Stimulated activated CD4-positive, alpha-beta T cell treated with anti-CD3 and anti-CD28 coated beads, Interleukin-1b, Interleukin-23, amount 100 ng/mL, for 24 hours (primary cell): ENCODE measurements at places on chromosomes 1 and 21.

GRCh38 chr1:231176421-231176820, 14.6 kb downstream of the TRIM67 start:
- no peak for DNase-seq

- no peak for DNase-seq
Observed at GRCh38 chr1:12001249-12001917, 17.9 kb upstream of the MIIP start.

GRCh38 chr1:62232871-62233278, 38.2 kb downstream of the L1TD1 start:
- DNase-seq: no peak

GRCh38 chr1:175794586-175794985, 51.2 kb upstream of the TNR start:
- DNase-seq: no peak

GRCh38 chr21:38297194-38297631, 40.4 kb downstream of the KCNJ15 start:
- no peak for DNase-seq

GRCh38 chr1:109979489-109980091, 5.0 kb upstream of the AHCYL1 start:
- DNase-seq: no peak

DNA sequence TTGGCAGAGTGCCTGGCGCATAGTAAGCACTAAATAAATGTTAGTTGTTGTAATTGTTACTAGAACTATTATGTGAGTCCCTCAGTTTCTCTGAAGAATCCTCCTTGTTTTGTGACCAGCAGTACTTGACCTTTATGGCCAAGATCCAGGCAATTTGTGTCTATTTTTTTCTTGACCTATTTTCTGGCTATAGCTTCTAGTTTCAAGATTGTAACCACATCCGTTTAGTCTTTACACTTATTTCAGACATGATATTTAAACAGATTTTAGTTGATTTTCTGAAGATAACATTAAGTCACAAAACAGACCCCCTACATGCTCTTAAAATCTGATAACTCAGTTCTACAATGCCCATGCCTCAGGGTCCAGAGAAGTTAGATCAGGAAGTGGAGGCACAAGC, 50.3 kb downstream of the CDC7 start:
- DNase-seq: no peak

DNA sequence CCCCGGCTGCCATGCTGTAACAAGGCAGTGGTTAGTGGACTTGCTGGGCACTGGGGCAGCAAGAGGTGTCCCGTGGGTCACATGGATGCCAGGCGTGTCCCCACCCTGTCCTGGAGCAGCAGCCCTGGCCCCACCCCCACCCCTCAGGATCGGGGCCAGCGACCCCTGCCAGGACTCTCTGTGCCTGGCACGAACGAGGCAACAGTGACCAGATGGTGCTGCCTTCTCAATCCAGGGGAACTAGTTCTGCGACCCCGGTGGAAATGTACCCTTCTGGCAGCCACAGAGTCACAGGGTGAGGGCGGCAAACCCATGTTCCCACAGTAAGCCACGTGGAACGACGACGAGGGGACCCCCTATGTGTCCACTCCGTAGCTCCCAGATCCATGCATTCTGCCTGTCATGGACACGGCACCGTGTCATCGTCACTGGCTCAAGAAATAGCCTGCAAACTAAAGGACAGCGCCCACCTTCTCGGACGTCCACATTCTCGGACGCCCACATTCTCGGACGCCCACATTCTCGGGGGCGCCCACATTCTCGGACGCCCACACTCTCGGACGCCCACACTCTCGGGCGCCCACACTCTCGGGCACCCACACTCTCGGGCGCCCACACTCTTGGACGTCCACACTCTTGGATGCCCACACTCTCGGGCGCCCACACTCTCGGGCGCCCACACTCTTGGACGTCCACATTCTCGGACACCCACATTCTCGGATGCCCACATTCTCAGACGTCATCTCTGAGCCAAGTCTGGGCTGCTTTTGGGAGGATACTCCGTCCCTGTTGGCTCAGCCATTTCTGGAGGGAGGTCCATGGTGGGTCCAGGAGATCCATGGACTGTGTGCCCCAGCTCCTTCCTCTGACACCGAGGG, 19.6 kb upstream of the ACTRT2 start:
- no peak for DNase-seq

DNA sequence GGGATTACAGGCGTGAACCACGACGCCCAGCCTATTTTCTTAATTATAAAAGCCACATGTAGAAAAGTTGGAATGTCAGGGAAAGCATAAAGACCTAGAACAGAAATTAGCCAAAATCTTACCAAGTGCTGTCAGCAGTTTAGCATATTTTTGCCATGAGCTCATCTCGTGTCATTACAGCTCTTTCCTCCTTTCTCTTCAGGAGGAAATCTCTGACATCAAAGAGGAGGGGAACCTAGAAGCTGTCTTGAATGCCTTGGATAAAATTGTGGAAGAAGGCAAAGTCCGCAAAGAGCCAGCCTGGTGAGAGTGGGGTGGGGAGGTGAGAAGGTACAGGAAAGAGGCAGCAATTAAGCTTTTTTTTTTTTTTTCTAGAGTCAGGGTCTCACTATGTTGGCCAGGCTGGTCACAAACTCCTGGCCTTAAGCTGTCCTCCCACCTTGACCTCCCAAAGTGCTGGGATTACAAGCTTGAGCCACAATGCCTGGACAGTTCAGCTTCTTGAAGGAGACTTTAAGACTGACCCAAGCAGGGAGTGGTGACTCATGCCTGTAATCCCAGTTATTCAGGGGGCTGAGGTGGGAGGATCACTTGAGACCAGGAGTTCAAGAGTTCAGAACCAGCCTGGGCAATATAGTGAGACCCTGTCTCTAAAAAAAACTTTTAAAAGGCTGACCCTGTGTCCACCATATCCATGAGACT, 8.4 kb upstream of the BGLAP start:
- DNase-seq: no peak

DNA sequence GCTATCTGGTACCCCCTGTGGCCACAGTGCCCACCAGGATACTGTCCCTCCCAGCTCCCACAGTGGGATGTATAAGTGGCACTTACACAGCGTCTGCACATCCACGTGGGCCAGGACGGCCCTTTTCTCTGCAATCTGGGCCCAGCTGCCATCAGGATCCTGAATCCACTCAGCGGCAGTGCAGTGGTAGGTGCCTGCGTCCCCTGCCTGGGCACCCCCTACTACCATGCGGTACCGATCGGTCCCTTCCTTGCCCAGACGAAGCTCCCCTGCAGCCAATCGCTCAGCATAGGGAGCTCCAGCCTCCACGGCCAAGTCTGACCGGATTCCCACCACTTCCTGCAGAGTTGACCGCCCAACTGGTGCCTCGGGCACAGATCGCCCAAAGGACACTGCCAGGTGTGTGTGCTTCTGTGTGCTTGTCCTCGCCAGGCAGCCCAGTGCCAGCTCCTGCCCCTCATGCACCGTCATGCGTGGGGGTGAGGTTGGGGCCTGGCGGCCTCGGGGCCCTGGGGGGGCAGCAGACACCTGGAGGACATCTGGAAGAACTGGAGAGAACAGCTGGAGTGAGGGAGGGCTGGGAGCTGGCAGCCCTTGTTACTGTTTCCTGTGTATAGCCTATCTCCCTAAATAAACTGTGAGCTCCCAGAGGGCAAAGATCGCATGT, 4.7 kb downstream of the IGSF8 start:
- DNase-seq: no peak

- DNase-seq: no peak
Observed at GRCh38 chr1:6162773-6163172, 17.3 kb downstream of the CHD5 start.

- DNase-seq: no peak
Observed at GRCh38 chr1:10920063-10920626, 92.3 kb upstream of the TARDBP start.

DNA sequence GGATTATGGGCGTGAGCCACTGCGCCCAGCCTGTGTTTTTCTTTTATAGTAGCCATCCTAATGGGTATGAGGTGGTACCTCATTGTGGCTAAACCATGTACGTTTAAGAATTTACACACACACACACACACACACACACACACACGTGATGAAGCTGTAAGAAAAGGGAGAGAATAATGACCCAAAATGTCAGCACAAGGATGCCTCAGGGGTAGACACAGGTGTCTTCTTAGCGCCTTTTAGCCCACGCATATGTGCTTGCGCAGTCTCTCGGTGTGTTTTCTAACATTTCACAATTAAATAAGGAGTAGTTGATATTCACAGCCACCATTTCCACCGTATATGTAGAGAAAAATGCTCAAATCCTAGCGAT, 782 bp upstream of the PFKL start:
- DNase-seq: no peak

GRCh38 chr1:68293122-68293521, 60.8 kb upstream of the WLS start:
- DNase-seq: no peak

DNA sequence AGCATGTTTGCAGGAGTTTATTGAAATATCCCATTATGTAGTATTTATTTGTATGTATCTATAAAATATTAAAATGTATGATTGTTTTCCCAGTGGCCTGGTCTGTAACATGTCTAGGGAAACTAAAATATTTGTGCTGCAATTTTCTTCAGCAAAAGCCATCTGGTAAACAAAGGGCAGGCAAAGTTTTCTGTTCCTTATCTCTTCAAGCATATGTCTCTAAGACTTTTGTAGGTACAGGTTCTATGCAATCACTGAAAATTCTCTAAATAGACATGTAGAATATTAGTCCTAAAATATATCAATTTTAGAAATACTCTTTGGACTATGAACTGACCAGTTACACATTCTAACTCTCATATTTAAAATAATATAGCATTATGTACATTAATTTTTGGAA, 585.8 kb upstream of the RGS18 start:
- DNase-seq: no peak

GRCh38 chr1:108813326-108813725, 43.6 kb downstream of the AKNAD1 start:
- DNase-seq: no peak

DNA sequence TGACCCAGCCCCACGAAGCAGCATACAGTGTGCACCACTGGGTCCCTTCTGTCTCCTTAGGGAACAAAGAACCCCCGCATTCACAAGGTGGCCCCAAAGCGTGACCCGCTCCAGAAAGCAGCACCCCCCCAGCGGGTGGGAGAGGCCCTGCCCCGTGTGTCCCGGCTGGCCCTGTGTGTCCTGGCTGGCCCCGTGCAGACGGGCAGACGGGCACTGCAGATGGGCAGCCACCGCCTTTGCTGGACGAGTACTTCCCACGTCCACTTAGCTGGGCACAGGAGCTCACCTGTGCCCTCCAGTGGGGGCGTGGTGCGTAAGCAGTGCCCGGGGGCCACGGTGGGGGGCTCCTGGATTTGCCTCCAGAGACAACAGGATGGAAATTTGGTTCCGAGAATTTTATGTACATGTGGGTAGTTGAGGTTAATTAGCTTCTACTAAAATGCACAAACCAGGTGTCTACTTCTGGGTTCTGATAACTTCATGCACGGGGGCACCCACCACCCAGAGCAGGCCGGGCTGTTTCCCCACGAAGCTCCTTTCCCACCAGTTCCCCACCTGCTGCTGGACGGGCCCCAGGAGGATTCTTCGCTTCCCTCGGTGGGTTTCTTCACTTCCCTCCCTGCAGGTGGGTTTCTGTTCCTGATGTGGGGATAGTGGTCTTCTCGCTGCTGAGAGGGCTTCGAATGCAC, 33.2 kb upstream of the SLC19A1 start:
- no peak for DNase-seq

DNA sequence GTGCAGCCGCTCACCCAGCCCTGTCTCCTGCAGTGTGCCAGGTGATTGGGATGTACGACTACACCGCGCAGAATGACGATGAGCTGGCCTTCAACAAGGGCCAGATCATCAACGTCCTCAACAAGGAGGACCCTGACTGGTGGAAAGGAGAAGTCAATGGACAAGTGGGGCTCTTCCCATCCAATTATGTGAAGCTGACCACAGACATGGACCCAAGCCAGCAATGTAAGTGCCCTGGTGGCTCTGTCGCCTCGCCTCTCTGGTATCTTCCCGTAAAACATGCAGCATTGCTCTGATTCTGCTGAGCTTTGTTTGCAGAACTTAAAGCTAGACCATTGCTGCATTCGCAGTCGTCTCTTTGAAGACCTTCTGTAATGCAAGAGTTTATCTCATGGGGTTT, 79.2 kb downstream of the ATP5PO start:
- DNase-seq: no peak

GRCh38 chr1:40711465-40712404, 20.2 kb downstream of the NFYC start:
- no peak for DNase-seq

DNA sequence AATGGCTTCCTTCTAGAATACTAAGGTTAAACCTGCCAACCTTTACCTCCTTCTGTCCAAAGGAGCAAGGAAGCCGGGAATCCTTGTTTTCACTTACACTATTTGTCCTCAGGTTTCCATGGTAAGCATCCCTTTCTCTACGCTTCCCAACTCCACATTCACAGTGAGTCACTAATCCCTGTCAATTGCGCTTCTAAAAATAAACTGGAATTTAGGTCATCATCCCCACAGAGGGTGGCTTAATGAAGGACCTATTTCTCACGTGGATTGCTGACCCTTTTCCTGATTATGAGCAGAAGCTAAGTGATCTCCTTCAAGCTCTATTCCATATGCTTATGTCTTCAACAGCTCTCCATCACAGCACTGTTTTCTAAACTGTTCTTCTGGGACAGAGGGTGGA, 39.9 kb upstream of the ABCA4 start:
- no peak for DNase-seq

- no peak for DNase-seq
Observed at GRCh38 chr21:31941694-31942093, 68.9 kb downstream of the HUNK start.

DNA sequence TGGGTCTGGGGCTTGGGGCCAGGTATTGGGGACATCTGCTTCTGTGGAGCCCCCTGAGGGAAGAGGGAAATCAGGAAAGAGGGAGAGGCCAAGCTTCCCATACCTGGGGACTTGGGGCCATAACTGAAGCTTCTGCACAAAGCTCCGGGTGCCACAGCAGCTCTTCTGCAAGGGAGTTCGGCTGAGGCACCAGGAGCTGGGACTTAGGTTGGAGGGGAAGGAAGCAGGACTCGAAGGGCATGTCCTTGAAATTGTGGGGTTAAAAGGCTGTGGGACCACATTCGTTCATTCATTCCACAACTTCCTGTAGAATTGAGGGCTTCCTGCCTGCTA, 1.7 kb upstream of the EPS8L3 start:
- DNase-seq: no peak

DNA sequence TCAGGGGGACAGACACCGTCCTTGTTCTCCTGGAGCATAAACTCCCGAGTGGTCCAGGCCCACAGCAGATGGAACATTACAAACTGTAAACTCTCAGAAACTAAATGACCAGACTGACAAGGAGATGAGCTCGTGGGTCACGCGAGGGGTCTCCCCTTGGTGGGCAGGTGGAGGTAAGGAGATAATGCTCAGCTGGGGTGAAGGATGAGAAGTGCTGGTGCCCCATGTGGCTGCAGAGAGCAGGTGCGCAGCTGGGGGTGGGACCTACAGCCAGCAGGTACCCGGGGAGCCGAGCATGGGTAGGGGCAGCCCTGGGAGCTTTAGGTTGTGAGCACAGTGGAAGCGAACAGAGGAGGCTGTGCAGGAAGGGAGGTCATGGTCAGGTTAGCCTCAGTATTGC, 40.1 kb downstream of the AJAP1 start:
- DNase-seq: no peak
